ENCODE measurements at places on chromosomes 1 and 21.

- no peak for DNase-seq
Measured at GRCh38 chr21:25709684-25710265, 24.9 kb downstream of the ATP5PF start.

DNA sequence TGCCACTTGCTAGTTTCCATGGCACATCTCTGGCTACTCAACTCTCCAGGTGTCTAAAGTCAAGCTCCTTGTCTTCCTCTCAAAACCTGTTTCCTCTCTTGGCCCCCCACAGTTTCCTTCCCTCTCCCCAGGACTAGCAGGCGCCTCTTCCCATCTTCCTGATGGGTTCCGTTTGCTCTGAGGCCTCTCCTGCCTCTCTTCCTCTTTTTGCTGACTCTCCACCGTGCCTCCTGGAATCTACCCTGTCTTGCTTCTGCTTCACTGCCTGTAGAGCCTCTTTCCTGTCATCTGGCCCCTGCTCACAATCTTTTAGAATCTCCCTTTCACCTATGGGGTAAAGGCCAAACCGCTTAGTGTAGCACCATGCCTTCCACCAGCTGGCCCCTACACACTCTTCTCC lies 21.8 kb upstream of the LHX4 start:
- no peak for DNase-seq

DNA sequence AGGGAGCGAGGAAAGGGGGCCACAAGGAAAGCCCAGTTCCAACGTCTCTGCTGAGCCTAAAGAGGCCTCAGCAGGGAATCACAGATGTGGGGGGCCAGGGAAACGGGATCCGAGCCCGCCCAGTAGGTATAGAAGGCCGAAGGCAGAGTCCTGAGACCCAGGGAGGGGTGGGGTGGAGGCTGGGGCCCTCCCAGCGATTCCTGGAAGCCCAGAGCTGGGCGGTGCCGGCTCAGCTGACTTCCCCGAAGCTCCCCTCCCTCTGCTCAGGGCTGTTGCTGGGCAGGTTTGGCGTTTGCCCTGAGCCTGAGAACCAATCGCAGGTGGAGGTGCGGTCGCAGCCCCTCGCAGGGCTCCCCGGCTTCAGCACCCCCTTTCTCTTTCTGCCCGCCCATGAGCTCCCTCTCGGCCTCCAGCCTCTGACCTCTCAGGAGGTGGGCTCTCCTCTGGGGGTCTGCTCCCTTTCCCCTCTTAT lies 12.8 kb downstream of the ADAMTSL4 start:
- peak; percentile 90 for DNase-seq

DNA sequence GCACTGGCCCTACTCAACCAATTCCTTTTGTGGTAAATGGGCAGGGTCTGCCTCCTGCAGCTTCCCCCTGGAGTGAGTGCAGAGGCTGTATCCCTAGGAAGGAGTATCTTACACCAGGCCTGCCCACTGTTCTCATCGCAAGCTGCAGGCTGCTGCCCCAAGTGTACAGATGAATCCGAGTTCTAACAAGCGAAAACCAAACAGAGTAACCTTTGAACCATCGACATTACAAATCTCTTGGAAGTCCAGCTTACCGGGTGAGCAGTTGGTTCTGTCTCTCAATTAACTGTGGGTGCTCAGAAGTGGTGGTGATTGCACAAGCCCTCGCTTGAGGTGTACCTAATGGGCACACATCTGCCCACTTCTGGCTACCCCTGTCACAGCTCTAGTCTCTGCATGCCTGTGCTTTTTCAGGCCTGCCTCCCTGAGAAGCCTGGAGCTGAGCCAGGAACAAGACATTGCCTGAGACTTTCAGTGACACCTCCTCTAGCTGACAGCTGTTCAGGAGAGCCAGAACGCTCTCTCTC lies 22.7 kb downstream of the INAVA start:
- no peak for DNase-seq

GRCh38 chr1:244021427-244021826 lies 29.7 kb upstream of the ZBTB18 start:
- DNase-seq = no peak

Measured in activated naive CD4-positive, alpha-beta T cell treated with Interleukin-2 at 50 U/mL for 16 hours (primary cell).